ENCODE measurements at places on chromosomes 3 and 15.
A peak's percentile ranks its signal among the peaks of the same experiment; 100 is the strongest.

DNA sequence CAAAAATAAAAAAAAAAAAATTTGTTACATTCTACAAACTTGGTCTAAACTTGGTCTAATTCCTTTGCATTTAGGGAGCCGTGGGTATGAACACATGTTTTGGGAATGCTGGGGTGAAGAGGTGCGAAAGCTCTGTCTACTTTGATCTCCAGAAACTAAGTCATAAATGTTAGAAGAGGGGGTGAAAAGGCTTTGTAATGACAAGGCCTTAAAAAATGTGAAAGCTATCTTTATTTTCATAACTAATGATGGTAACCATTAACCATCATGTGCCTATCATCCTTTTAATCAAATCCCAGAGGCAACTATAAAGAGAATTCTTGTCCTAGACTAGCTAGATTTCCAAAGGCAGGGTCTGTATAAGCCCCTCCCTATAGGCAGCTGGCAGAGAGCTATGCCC lies 60.9 kb downstream of the PRICKLE2 start:
- no peak for DNase-seq

DNA sequence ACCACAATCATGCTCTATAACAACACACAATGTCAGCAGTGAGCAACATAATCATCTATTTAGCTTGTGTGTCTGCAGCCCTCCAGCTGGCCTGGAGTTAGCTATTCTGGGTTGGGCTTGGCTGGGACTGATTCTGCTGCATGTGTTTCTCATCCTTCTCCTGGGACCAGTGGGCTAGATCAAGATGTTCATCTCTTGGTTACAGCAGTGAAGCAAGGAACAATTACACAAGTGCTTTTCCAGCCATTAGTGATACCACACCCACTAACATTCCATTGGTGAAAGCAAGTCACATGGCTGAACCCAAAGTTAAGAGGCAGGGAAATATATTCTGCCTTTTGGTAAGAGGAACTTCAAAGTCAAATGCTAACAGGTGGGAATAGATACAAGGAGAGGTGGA lies 14.6 kb downstream of the NUDT16 start:
- no peak for DNase-seq

- DNase-seq, result no peak
Measured at GRCh38 chr3:130950124-130950523, 56.2 kb downstream of the ATP2C1 start.

GRCh38 chr3:51257870-51258269 lies 127.2 kb upstream of the MANF start:
- no peak for DNase-seq

DNA sequence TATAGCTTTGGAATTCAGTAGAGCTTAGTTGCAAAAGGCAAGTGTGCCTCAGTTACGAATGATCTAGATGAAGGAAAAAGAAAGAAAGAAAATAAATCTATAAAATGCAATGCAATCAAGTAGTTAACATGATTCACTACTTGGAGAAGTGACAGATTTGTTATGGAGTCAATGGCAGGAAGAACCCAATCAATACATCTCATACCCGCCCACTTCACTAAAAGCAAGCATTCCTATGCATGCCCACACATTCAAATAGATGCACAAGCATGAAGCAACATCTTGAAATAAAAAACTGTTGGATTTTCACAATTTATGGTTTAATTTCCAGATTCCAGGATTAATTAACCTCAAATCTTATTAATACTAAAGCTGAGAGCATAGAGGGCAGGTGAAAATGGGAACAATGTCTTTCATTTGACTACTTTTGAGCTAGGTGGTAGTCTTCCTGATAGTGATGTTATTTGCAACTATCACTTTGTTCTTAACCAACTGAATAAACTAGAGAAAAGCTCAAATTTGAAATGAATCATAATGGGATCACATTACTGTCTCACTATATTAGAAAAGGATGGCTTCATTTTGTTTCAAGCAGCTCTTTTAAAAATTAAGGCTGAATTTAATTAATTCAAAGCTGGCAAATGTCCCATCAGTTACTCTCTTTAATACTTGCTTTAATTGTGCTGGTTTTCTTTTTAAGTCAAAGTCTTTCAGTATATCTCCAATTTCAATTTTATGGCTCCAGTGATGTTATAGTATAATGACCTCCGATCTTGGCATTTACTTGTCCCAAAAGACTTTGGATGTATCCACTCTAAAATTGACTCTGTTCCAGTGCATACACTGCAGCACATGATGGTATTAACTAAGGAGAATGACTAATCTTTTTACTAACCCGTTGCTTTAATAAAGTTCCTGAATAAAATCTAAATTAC lies 46.7 kb upstream of the CCDC50 start:
- no peak for DNase-seq

- DNase-seq, result no peak
Measured at GRCh38 chr3:64809086-64809485, 121.3 kb upstream of the ADAMTS9 start.

DNA sequence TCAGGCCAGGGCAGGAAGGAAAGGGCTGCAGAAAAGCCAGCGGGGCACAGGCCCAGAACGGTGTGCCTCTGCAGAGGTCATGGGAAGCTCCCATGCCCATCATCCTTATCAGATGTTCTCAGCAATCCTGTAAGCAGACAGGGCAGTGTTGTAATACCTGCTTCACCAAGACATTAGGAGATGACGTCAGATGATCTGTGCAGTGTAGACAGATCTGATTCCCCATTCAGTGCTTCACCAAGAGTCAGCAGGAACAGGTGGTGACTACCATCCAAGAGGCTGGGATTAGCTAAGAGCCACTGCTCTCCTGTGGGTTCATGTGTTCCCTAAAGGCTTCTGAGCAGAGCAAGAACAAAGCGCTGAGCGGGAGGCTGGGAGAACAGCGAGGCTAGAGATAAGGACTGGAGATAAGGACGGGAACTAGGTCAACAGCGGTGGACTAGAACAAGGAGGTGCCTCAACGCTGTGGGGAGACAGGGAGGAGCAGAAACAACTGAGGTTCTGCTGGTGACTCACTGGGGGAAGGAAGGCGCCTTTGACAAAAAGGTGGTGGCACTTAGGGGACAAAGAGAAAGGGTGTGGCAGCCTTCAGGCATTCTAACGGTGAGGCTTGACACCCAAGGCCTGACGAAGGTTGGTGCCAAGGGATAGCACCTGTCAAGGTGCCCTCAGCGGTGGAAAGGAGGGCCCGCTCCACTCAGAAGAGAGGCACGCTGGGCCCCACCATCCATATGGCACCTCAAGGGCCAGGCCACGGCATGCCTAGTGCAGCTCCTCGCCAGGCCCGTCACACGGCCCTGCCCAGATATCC lies 28.4 kb downstream of the CCDC12 start:
- peak; percentile 40 for DNase-seq

DNA sequence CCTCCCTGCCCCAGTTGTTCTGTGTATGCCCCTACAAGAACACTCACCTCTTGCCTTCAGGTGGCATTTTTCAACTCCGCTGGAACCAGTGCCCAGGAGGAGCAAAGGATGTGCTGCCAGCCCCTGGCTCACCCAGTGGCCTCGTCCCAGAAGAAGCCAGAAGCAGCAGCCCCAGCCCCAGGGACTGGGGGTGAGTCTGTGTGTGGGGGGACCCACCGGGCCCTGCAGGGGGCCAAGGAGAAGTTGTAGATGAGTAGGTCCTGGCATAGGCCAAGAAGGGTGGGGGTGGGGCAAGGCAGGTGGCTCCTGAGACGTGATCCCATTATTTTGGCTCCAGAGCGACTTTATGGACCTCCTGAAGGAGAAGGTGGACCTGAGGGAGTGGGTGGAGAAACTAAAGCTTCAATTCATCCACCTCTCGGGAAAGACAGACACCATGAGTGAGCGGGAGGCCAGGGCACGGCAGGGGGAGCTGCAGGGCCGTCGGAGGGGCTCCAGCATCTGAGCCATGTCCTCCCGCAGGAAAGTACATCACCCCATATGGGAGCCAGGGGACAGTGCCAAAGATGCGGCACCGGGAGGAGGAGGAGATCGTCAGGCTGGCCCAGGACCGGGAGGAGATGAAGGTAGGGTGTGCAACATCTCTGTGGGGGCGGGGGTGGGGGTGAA lies 29.3 kb downstream of the NGRN start:
- no peak for DNase-seq

GRCh38 chr3:44506961-44507360 lies 29.5 kb upstream of the ZNF445 start:
- DNase-seq, result no peak

DNA sequence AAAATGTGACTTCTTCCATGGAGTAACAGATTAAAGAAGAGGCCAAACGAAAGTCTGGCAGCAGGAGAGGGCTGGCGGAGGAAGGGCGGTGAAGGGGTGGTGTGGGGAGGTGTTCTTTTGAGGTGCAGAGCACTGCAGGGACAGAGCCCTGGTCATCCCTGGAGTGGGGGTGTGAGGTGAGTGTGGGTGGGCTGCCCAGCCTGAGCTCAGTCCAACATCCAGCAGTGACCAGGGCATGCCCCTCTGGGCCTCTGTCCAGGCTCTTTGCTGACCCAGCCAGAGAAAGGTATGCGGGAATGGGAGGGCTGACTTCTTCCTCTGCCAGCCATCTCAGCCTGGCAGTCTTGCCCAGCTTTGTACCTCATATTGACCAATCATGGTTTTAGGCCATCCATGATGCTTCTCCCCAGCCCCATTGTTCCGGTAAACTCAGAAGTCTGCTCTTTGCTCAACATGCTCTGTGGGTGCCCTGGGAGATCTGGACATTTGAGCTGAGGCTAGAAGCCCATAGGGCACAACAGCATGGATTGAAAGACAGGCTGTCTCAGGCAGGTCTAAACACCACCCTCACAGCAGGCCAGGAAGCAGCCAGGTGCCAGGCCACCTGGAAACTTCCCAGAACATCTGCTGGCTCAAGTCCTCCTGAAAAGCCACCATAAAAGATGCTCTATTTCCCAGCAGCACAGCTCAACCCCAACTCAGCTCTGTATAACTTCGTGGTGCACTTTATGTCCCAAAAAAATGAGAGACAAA lies 25.9 kb upstream of the CXCR6 start:
- DNase-seq, result no peak

- DNase-seq, result no peak
Measured at GRCh38 chr3:52469001-52469400, 13.6 kb downstream of the NISCH start.

DNA sequence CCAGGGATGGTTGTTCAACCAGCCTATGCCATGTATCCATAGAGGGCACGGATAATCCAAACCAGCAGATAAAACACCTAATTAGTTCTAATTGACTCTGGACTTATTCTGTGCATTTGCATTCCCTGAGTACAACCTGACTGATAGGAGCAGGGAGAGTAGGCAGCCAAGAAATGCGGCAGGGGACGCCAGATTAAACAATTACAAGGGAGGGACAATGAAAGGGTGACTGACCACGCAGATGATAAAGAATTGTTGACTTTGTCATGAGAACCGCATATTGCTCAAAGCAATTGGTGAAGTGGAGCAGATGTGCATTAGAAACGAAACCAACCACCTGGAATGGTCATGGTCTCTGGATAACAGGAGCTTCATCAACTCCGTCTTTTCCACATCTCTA lies 369.1 kb upstream of the FRG2C start:
- DNase-seq, result no peak

GRCh38 chr3:127204841-127205582 lies 12.1 kb downstream of the PRR23E start:
- DNase-seq, result no peak

- DNase-seq, result no peak
Measured at GRCh38 chr3:3927198-3927597, 128.0 kb downstream of the LRRN1 start.

DNA sequence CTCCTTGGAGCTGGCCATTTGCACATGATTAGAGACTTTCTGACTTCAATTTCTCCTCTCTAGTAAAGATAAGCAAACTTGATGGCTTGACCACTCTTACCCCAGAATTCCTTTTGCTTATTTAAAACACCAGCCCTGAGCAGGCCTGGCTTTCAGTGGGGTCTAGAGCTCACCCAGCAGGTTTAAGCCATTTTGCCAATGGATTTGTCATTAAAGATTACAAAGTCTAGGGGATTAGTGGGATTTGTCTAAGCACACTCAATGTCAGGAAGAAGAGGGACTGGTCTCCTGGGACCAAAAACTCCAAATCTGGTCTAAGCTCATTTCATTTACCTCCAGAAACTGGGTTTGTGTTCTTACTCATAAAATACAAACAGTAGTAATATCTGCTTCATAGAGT lies 57.3 kb upstream of the SNTN start:
- no peak for DNase-seq

DNA sequence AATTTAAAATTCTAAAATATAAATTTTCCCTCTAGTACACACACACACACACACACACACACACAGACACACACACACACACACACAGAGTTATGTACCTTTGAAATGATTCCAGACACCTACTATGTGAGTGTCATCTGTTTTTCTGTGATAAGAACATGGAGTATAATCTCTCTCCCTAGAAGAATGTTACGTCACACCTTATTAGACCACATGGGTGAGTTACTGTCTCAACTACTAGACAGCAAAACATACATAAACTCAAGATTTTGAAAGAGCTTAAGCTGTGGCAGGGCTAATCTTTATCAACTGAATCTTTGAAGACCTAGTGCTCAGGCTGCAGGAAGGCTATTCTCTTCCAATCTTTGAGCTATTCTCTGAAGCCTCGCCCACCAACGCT lies 385.9 kb upstream of the BCHE start:
- no peak for DNase-seq

GRCh38 chr3:72196377-72196929 lies 411.5 kb upstream of the PROK2 start:
- no peak for DNase-seq

- no peak for DNase-seq
Measured at GRCh38 chr3:110062716-110063115, 725.4 kb upstream of the DPPA4 start.

DNA sequence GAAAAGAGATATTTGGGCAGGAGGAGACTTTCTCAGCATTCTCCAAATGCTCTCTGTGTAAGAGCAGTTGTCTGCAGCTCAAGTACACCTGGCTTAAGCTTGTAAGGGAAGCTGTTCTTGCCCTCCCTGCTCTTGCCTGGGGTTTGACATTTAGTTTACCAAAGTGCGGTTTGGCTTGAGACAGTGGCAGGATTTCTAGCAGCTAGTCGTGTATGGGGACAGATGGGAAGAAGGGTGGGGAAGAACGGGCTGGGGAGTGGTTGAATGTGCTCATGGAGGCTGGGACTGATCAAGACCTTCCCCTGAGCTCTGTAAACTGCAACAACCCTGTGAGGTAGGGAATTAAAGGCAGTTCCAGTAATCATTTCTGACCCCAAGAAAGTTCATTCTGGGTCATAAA lies 39.8 kb downstream of the SQOR start:
- DNase-seq, result no peak

GRCh38 chr3:159191447-159191846 lies 389.6 kb downstream of the MFSD1 start:
- DNase-seq, result no peak

DNA sequence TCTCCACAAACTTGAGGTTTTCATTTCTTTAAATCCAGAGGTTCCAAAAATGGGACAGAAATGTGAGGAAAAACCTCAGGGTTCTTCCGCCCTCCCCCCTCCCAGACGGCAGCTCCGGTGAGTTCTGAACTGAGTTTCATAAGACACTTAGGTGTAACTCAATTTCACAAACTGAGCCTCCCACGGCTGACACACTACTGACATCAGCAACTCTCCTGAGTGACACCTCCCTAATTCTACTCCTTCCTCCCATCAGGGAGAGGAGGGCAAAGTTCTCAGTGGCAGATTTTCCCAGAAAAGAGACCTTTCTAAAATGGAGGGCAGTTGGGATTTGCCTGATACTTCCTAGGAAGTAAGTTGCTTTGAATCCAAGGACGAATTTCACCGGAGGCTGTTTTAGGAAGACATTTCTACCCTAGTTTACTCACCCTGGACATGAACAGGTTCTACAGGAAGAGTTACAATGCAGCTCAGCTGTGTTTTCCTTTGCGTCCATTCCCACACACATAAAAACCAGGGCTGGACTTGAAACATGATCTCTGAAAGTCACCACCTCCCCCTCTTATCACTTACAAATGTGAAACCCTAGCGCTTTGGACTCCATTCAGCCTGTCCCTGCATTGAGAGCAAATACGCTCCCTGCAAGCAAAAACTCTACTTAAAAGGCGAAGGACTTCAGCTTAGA lies 78.1 kb upstream of the LMOD3 start:
- peak; percentile 56 for DNase-seq

Measured in stimulated activated CD4-positive, alpha-beta T cell treated with anti-CD3 and anti-CD28 coated beads, TNF-alpha, amount 100 ng/mL, for 24 hours (primary cell).